GM20000 (cell line): ENCODE measurements at places on chromosomes 2 and 18.

DNA sequence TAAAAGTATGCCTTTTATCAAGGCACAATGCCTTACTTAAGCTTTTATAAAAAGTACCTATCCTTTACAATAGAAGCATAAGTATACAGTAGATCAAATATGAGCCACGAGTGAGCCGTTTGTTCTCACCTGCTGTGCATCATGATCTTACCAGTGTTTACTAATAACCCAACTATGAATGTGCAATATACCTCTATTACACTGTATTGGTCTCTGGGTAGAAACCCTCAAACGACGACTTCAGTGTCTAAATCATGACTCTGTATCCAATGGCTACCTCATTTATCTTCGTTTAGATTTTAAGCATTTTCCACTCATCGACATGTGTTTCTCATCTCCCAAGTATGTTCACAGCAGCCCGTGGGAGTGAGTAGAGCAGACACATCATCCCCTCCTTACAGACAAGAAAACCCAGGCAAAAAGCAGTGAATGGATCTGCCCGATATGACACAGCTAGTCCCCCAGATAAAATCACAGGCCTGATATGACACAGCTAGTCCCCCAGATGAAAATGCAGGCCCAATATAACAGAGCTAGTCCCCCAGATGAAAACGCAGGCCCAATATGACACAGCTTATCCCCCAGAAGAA, 279.8 kb downstream of the TNS1 start:
- no peak for DNase-seq

DNA sequence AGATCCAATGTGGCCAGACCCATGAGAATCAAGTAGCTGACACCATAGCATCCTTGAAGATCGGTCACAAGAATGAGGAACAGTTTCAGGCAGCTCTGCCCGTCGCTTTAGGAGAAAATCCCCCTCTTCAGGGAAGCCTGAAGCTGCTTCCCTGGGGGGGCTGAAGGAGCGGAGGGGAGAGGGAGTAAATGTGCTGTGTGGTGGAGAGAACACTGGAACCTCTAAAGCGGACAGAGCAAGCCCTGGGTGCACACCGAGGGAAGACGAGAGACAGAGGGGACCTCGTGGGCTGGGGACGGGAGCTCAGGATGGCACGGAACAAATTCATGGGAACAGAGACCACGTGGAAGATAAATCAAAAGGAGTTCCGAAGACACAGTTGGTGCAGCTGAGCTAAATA, 154.3 kb downstream of the NDUFA10 start:
- no peak for DNase-seq

GRCh38 chr2:341017-341542, 53.2 kb upstream of the ALKAL2 start:
- DNase-seq = no peak

- no peak for DNase-seq
Measured at GRCh38 chr2:231931481-231931915, 5.3 kb upstream of the NPPC start.

DNA sequence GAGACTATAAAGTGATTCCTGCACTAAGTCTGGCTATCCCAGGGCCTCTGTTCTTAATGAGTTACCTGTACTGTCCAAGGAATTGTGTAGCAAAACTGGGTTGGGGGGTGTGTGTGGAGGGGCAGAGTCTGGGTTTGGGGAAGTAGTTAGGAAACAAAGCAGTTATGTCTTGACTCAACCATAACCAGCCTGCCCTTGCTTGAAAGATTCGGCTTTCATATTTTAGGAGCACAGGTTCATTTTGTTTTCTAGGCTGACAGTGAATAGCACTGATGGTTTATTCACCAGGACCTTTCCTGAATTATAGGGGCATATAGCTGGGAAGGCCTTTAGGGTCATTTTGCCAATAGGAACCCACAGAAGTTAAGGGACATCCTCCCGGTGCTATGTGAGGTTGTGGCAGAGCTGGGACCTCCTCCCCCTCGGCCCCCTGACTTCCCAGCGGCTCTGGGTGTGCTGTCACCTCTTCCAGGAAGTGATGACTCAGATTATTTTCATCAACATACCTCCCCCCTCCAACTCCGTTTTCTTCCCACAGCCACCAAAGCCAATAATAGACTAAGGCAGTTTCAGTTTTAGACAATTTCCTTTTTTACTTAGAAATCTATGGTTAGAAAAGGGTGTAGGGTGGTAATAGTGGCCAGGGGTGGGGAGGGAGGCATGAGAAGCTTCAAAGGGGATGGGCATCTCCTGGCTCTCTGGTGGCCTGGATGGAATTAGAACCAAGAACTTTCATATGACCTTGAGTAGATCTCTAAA, 44.8 kb downstream of the SETBP1 start:
- peak; percentile 56 for DNase-seq
